ENCODE measurements at places on chromosomes 2 and 18. TPM values are rescaled to one million over a fixed set of nuclear protein-coding genes. Genes with fewer than 3 reads are reported as not detected.

DNA sequence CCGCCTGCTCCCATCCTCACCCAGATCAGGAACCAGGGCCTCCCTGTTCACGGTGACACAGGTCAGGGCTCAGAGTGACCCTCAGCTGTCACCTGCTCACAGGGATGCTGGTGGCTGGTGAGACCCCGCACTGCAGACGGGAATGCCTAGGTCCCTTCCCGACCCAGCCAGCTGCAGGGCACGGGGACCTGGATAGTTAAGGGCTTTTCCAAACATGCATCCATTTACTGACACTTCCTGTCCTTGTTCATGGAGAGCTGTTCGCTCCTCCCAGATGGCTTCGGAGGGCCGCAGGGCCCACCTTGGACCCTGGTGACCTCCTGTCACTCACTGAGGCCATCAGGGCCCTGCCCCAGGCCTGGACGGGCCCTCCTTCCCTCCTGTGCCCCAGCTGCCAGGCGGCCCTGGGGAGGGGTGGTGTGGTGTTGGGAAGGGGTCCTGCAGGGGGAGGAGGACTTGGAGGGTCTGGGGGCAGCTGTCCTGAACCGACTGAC, 31.7 kb downstream of the GPC1 start:
- peak; percentile 62 for DNase-seq

DNA sequence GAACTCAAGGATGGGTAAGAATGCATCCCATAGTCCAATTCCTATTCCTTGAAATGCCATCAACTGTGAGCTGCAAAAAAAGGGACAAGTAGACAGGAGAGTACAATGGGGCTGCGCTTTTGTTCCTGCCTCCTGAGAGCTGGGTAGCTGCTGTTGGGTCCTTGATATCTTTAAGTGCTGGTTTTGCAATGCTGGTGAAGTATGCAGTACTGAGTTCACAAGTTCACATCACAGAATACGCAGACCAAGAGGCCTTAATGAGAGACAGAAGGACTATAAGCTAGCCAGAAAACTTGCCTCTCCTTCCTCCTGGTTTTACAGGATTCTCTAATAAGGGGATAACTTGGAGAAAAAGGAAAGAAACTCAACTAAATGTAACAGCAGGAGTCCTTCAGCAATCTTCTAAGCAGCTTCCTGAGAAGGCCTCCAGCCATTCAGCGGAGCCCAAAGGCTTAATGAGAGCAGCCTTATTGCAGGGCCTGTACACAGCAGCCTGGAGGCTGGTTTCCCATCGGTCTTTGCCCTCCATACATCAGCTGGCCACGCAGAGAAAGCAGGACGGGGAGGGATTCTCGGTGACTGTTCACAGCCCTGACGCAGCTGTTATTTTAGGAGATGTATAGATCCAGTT, 293.1 kb downstream of the CDCA7 start:
- no peak for DNase-seq

GRCh38 chr2:20595439-20596192, 55.3 kb downstream of the HS1BP3 start:
- peak; percentile 68 for DNase-seq

DNA sequence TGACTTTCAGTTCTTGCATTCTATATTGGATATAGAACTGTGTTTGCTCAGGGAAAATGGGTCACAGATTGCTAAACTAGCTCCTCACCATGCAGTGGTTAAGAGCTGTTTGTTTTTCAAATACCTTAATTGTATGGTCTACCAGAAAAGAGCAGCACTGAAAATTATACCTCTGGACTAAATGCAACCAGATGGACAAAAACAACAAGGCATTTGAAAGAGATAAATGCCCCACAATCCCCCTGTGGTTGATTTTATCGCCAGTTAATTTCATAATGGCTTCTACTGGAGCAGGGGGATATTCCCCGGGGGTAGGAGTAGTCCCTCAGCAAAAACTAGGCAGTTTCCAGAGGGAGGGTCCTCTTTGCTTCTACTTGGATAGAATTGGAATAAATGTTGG, 267.9 kb upstream of the TNP1 start:
- no peak for DNase-seq

DNA sequence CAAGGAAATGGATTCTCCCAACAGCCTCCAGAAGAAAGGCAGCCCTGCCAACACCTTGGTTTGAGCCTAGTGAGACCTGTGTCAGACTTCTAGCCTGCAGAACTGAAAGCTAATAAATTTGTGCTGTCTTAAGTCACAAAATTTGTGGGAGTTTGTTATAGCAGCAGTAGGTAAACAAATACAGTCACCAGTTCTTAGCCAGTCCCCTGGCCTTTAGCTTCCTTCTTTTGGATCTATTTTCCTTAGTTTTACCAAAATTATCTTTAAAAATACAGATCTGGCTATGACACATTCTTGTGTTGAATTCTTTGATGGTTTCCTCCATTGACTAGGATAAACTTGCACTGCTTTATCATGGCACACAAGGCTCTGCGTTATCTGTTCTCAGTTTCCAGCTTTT, 697.9 kb upstream of the FANCL start:
- no peak for DNase-seq

- DNase-seq: no peak
These were observed 1.6 kb downstream of the TMEM177 start for GRCh38 chr2:119680457-119681202.

- no peak for DNase-seq
These were observed 64.8 kb upstream of the DARS1 start for GRCh38 chr2:136049991-136050920.

GRCh38 chr2:127681288-127681804, 6.0 kb upstream of the LIMS2 start:
- DNase-seq: peak; percentile 90

DNA sequence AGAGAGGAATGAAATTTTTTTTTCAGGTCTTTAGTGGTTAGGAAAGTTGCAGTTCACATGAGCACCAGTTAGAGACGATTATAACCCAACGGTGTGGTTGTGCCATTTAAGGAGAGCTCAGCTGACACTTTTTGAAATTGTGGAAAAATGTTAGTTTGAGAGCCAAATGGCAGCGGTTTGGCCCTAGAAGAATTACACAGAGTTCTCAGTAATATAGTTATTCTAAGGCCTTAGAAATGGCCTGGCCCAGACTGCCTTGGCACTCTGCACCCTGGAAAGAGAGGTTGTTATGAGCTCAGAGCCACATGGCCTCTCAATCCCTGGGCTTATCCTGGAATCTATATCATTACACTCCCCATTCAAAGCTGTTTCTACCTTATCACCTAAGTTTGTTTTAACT, 117.4 kb downstream of the RHBDD1 start:
- DNase-seq: no peak

DNA sequence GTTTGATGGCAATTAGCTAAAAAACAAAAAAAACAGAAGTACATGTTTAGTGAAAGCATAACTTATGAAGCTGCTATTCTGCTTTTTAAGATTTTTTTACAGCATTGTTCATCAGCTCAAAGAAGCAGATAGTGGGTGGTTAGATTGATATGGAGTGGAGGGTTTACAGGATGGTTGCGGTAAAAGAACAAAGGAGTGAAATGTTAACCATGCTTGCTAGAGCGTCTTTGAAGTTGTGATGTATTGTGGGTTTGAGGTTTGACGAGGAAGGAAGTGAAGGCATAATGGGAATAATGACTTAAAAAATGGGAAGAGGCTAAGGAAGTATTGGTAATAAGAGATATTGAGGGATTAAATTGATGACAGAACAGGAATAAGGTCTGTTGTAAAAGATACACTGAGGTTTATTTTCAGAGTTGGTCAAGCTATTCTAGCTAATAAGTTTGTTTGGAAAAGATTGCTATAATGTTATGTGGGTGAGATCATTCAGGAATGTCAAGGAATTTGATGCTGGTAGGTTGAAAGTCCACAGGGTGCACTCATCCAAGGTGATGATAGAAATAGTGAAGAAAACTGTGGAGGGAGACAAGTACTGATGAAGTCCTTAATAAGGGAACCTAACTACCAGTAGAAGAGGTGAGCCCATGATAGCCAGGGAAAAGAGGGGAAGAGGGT, 14.6 kb downstream of the SPOPL start:
- DNase-seq: no peak

DNA sequence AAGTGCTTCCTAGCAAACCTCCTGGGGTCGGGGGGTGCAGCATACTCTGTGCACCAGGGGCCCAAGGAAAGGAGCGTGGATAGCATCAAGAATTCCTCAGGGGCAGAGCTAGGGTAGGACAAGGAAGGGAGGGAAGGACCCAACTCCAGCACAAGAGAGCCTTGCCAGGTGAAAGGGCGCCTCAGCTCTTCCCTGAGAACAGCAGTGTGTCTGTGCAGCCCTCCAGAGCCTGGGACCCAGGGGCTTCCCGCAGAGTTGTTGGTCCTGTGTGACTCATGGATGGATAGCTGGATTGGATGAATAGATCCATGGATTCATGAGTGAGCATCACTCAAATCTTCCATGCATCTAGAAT, 175.4 kb downstream of the SMAD2 start:
- no peak for DNase-seq

The SLC5A7 gene
- not detected for polyA plus RNA-seq

The COLEC12 gene
- polyA plus RNA-seq: 0.69 TPM

Measured in sigmoid colon (tissue), 7 donors.